ENCODE measurements at places on chromosomes 6 and 20.

- no peak for DNase-seq
Measured at GRCh38 chr6:146041282-146041681, 12.4 kb downstream of the GRM1 start.

- DNase-seq, result peak; percentile 67
Measured at GRCh38 chr6:137799950-137800568, 67.0 kb upstream of the TNFAIP3 start.

DNA sequence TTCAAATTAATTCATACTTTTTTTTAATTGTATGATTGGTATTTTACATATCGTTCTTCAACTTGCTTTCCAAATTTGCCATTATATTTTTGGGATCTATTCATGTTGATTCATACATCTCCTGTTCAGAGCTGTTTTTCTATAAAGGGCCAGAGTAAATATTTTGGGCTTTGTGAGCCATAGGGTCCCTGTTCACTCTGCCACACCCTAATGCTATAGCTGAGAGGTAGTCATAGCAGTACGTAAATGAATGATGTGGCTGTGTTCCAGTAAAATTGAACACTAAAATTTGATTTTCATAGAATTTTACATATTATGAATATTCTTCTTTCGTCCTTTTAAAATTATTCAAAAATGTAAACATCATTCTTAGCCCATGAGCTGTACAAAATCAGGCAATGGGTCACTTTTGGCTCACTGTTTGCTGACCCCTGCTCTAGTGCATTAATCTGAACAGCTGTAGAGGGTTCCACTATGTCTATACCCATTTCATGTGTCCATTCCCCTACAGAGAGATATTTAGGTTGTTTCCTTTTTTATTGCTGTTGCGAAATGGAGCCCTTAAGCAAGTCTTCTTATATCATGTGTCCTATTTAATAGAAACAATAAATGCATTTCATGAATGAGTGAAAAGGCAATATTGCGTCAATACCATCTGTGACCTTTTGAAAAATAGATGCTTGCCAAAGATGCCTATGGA is 136.4 kb upstream of the SALL4 start:
- DNase-seq, result no peak

GRCh38 chr6:104887350-104887749 is 27.6 kb upstream of the HACE1 start:
- DNase-seq, result no peak

- DNase-seq, result no peak
Measured at GRCh38 chr6:142845143-142845571, 99.8 kb downstream of the HIVEP2 start.

DNA sequence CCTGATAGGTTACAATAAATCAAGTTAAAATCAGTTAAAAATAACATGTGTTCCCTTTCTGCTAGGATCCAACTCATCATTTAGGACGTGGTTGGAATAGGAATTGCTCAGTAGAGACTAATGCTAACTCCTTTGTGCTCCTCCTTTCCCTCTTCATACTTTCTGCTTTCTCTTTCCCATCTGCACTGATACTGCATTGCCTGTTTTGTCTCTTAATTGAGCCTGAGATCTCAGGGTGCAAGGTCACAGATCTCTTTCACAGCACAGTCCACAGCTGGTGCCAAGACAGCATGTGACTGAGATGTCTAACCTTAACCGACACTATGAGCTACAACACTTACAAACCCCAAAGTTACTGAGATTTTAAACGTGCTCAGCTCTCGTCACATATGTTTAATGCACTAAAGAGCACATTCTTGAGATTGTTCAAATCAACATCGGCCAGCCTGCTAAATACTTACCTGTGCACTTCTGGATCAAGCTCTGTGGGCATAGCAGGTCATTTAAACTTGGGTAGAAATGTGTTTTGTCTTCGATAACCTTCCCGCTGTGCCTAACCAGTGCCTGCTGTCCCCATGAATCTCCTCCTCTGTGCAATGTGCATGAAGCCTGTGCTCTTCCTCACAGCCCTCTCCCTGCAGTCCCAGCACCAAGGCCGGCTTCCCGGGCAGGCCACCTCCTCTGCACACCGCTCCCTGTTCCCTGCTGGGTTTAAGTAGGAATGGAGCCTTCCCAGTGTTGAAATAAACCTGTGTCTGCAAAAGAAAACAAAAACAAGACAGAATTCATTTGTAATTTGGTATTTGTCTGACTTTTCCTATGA is 39.6 kb upstream of the AFDN start:
- DNase-seq, result no peak

DNA sequence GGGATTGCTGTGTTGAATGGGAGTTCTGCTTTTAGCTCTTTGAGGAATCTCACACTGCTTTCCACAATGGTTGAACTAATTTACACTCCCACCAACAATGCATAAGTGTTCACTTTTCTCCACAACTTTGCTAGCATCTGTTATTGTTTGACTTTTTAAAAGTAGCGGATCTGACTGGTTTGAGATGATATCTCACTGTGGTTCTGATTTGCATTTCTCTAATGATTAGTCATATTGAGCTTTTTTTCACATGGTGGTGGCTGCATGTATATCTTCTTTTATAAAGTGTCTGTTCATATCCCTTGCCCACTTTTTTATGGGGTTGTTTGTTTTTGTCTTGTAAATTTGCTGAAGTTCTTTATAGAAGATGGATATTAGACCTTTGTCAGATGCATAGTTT is 588.3 kb upstream of the ADGRB3 start:
- no peak for DNase-seq

DNA sequence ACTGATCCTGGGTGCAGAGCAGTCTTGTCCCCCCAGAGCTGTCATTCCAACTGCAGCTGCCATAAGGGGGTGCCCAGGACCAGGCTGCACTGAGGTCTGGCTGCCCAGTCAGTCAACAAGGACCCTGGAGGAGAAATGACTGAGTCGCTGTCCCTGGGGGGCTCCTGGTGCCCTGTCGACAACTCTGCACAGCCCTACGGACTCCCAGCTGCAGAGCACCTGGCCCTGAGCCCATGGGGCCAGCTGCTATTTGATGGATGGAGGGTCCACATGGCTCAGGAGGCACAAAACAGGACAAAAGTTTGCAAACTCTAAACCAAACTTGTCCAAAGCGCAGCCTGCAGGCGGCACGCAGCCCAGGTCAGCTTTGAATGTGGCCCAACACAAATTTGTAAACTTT is 46.3 kb upstream of the RPS6KA2 start:
- no peak for DNase-seq

GRCh38 chr6:153588330-153588729 is 450.7 kb upstream of the OPRM1 start:
- DNase-seq, result no peak

DNA sequence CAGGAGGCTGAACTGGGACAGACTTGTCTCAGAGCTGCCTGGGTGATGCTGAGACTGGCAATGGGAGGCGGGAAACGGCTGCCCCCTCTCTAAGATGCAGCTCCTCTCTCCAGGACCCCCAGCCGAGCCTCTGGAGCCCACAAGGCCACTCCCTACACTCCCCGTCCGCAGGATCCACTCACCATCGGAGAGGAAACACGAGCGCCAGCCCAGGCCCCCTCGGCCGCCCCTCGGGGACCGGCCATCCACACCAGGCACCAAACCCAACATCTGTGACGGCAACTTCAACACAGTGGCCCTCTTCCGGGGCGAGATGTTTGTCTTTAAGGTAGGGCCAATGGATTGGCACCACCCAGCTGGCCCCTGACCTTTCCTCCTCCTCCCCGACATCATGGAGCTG is 10.8 kb downstream of the MMP24OS start:
- no peak for DNase-seq

- DNase-seq, result no peak
Measured at GRCh38 chr6:138026342-138026741, 80.9 kb downstream of the PERP start.

- DNase-seq, result no peak
Measured at GRCh38 chr20:34269996-34270627, 28.9 kb downstream of the ASIP start.

DNA sequence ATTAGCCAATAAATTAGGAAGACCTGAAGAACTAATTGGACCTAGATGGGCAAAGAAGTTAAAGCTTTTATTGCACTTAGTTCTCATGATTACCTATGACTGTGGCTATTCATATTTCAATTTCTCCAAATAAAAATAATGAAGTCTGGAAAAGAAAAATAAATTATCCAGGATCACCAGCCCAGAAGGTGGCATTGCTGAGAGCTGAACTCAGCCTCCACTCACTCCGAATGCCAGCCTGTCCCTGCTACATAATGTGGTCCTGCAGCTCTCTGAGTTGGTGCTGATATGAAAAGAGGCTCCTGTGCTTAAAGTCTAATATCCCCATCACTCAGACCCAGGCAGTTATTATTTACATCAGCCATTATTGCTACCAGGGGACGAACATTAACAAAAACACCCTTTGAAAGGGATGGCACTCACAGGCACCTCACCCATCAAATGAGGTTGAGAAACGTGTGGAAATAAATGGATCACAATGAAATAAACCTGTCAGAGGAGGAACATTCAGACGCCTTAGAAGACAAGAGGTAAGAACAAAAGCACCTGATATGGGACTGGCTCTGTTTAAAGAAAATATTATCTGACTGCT is 649.7 kb upstream of the CHD6 start:
- DNase-seq, result no peak

GRCh38 chr6:157785636-157786035 is 37.4 kb upstream of the SNX9 start:
- DNase-seq, result no peak

DNA sequence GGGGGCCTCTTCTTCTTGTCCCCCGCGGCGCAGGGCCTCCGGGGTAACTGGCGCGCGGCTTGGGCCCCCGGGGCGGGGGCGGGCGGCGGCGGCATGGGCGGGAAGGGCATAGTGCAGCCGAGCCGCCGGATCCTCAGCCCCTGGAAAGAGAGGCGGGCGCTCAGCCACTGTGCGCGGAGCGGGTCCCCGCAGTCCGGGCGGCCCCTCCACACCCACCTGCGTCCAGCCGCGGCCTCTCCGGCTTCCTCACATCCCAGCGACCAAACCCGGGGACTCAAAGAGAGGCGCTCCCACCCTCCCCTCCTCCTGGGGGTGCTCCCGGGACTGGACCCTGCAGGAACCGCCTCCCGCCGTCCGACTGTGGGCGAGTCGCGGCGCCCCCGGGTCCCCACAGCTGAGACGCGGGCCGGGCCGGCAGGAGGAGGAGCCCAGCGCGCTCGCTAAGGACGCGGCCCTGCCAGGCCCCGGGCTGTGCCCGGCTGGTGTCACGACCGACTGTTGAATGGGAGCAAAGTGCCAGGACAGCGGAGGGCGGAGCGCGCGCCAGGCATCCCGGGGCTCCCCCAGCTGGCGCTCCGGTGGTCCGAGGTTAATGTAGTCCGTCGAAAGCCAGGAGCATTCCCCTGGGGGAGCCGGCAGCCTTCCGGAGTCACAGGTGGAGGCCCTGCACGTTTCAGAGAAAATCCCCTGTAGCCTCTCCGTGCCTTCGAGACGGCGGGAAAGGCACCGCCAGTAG is at the start of gene PRR18:
Gene PRR18 (minus strand): TSS at position 360 of the 736 bp plus-strand sequence. CDS start 250 bp downstream, at position 110.
- peak; percentile 31 for DNase-seq

GRCh38 chr20:45087097-45087790 is 13.7 kb downstream of the KCNS1 start:
- no peak for DNase-seq

DNA sequence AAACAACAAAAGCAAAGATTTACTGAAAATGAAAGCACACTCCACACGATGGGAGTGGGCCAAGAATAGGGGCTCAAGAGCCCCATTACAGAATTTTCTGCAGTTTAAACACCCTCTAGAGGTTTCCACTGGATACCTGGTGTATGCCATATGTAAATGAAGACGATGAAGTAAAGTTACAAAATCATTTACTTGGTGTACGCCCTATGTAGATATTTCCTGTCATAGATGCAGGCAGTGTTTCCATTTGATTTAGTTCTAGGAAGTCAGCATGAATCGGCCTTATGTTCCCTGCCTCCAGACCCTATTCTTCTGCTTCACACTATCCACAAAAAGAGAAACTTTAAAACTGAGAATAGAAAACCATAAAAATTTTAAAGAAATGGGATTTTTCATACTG is 404.4 kb upstream of the GJE1 start:
- no peak for DNase-seq

DNA sequence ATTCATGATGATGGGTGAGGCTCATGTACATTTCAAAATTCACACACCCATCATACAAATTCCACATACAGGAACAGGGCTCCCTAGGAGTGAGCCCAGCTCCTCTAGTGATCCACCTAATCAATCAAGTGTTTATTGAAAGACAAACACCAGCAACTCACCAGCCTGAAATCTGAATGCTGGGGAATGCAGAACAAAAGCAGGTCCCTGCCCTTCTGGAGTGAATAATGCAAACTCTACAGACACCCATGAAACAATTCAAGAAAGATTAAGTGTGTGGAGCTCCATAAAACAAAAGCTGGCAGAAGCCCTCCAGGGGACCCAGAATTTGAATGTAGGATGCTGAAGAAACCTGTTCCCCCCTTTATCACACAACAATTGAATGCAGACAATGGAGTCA is 396.7 kb upstream of the JARID2 start:
- DNase-seq, result no peak

Data from stimulated activated CD8-positive, alpha-beta memory T cell treated with anti-CD3 and anti-CD28 coated beads, Interleukin-4, amount 100 ng/mL, for 48 hours (primary cell).